Hematopoietic multipotent progenitor cell treated with erythropoietin and hydrocortisone succinate and interleukin-3 and kit ligand, for 15 days (in vitro differentiated cells): ENCODE measurements at places on chromosomes 16 and 17.

DNA sequence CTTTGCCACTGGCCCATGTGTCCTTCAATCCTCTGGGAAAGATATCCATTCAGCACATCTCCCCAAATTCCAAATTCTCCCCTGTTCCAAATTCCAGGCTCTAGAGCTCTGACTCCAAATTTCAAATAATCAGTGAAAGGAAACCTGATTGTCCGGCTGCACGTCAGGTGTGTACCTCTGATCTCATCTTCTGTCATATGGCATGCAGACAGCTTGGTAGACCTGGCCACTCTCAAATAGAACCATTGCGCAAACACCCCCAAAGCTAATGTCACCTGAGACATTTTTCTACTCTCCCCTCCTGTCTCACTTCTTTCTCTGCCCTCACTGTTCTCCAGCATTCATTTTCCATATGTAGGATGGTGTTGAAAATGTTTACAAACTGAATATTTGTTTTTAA, 337.0 kb upstream of the DYNLRB2 start:
- no peak for DNase-seq

DNA sequence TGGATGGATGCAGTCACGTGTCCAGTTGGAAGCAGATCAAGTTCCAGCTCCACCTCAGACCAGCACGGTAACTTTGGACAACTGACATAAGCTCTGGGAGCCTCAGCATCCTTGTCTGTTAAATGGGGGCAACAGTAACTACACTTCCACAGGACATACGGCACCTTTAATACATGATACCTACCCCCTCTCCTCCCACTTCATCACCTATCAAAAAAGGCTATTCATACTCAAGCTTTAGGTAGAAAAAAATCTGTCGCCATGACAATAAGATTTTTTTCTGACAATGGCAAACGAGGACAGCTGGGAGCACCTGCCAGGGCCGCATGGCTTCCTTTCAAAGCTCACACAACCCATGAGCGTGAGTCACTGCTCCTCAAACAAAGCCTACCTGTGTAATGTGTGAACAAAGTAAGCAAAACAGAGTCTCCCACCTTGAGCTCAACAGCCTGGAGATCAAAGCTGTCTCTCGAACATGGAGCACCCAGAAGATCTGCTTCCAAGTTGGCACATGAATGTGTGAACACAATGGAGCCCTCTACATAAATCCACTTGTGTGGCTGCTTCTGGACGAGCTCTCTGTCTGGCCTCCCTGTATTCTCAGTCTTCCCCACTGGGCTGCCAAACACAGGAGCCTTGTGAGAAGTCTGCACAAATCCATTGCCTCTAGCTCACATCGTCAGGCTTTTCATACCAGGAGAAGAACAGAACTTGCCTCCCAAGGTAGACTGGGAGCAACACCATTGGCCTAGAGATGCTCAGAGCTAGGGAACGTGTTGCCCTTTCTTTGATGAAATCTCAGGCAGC, 459.7 kb downstream of the SOX9 start:
- no peak for DNase-seq

DNA sequence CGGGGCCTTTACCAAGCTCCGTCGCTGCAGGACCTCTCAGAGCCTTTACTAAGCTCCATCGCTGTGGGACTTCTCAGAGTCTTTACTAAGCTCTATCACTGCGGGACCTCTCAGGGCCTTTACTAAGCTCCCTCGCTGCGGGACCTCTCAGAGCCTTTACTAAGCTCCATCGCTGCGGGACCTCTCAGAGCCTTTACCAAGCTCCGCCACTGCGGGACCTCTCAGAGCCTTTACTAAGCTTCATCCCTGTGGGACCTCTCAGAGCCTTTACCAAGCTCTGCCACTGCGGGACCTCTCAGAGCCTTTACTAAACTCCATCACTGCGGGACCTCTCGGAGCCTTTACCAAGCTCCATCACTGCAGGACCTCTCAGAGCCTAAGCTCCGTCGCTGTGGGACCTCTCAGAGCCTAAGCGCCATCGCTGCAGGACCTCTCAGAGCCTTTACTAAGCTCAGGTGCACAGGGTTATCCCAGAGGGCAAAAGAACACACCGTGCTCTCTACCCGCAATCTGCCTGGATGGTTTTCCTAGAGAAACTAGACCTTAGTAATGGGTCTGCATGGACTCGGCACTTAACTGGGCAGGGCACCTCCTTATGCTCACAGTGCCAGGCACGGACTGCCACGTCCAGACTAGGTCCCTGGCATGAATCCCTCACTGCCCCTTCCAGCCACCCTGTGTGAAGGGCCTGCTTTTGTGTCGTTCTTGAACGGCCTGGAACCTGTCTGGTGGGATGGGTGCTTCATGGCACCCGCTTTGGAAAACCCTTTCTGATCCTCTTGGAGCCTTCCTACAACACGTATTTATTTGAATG, 69.2 kb upstream of the DOC2B start:
- no peak for DNase-seq

- no peak for DNase-seq
Observed at GRCh38 chr16:12168074-12169000, 191.8 kb downstream of the SNX29 start.
